ENCODE measurements at places on chromosomes 5 and 9.

- peak; percentile 63 for DNase-seq
Observed at GRCh38 chr9:109907400-109907799, 127.4 kb downstream of the PALM2AKAP2 start.

- no peak for DNase-seq
Observed at GRCh38 chr5:180523629-180524466, 29.7 kb downstream of the CNOT6 start.

DNA sequence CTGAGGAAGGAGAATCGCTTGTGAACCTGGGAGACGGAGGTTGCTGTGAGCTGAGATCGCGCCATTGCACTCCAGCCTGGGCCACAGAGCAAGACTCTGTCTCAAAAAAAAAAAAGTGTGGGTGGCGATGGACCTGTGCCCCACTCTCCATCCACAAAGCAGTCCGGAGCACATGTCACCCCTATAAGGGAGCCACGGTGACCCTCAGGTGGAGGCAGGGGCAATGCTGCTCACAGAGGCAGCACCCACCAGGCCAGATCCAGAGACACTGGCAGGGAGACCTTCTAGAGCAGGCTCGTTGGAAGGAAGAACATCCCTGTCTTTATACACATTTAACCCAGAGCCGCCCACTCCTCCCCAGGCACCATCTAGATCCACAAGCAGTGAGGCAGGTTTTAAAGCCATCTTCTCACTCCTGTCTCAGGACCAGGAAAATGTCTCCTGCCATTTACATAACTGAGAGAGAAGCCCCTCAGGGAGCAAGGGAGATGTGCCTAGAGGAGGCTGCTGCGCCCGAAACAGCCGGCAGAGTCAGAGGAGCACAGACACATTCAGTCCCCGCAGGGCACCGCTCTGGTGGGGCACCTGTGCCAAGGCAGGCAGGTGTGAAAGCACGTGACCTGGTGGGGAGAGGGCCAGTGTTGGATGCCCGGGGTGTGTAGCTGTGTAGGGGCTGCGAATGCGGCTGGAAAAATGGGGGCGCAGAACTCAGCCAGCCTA is 31.6 kb upstream of the ADAMTS2 start:
- no peak for DNase-seq

DNA sequence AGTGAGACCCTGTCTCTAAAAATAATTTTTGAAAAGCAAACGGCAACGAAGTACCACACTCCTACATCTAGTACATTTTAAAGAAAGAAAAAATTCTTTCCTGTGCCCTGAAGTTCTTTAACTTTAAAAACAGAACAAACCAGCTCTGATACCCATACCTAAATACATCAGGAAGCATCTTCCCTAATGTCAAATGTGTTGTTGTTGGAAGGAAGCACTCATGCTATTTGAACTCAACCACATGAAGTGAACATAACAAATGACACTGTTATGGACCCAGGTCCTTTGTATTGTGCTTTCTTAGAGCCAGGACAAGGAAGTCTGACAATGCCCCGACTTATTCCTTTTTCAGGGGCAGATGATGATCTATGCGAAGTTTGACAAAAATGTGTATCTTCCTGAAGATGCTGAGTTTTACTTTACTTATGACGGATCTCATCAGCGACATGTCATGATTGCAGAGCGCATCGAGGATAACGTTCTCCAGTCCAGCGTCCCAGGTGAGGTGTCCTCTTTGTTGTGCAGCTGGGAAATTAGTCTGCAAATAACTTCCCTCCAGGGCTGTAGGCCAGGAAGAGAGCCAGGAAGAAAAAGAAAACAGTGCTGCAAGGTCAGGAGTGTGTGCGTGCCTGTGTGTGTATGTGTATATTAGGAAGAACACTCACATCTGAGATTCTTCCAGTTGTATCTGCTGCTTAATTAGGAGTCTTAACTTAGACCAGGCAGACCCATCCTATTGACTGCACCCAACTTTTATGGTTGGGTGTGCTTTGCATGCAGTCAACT is 123.7 kb downstream of the ARHGEF28 start:
- no peak for DNase-seq

- DNase-seq, result no peak
Observed at GRCh38 chr9:98503867-98504266, 204.9 kb downstream of the GABBR2 start.

DNA sequence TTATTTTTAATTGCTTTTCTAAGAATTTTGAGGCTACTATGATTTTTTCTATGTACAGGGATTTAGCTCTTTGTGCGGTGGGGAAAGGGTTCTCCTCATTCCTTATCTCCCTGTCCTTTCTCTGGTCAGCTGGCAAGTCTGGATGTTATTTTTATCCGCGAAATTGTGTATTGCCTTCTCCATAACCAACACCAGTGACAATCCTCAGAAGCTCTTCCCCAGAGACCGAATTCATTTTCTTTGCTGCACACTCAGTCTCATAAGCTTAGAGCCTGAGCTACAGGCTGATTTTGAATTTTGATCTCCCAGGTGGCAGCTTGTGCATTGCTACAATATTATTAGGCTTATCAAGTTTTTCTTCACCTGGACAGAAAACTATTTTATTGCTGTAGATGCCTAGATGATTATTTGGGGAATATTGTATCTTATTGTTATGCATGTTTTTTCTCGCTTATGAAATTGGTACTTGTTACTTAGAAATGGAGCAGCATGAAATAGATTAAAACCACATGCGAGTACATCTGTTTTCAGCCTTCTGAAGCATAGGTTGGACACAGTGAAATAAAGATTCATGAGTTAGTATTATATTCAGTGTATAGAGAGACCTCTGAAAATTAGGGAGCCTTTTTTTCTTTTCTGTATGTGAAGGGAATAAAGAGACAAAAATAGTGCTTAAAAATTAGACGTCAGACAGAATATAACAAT is 27.3 kb downstream of the CPEB4 start:
- peak; percentile 58 for DNase-seq

- no peak for DNase-seq
Observed at GRCh38 chr5:27191786-27192510, 153.6 kb upstream of the CDH9 start.

DNA sequence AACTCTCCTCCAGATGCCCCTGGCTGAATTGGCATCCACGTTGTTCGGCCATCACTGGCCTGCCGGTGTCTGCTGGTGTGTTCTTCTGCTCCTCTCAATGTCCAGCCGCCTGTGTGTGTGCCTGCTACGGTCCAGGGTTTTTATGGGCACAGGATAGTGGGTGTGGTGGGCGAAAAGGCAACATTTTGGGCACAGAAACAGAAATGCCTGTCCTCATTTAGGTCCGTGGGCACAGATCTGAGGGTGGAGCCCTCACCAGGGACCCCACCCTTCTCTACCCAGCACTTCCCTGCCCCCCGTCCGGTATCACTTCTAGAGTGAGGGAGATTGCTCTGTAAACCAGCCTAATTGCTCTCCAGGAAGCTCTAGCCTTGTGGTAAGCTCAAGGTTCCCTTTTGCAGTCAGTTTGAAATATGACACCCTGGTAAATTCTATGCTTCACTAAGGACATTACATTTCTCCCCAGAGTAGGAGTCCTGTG is 410.1 kb downstream of the MAT2B start:
- DNase-seq, result no peak

DNA sequence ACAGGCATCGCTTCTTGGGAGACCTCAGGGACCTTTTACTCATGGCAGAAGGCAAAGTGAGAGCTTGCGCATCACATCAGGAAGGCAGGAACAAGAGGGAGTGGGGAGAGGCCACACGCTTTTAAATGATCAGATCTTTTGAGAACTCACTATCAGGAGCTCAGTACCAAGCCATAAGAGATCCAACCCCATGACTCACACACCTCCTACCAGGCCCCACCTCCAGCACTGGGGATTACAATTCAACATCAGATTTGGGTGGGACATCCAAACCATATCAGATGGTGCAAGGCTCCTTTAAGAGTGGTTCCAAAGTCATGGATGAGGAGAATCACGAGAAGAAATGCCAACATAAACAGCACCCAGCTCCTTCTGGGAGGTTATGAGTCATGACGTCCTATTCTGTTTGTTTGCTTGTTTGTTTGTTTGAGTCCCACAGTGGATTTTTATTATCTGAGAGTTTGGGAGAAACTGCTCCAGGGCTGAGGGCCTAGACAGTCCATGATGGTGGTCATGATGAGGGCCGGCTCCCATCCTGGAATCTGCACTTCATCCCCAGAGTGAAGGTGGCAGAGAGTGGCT is 453.5 kb downstream of the GADD45G start:
- no peak for DNase-seq

DNA sequence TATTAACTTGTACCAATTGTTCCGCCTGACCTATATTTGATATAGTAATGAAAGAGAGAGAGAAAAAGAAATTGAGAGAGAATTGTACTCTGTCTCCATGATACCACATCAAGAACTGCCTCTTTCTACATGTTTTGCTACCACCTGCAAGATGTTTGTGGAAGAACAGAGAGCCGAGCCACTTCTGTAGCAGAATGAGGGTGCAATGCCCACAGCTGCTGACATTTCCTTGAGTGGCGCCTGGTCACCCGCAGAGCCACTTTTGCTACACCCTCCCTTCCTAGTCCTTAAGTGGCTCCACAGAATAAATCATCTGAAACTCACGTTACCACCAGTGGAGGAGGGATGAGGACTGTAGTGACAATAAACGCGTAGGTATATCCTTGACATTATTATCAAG is 17.1 kb upstream of the FAM81B start:
- DNase-seq, result no peak

DNA sequence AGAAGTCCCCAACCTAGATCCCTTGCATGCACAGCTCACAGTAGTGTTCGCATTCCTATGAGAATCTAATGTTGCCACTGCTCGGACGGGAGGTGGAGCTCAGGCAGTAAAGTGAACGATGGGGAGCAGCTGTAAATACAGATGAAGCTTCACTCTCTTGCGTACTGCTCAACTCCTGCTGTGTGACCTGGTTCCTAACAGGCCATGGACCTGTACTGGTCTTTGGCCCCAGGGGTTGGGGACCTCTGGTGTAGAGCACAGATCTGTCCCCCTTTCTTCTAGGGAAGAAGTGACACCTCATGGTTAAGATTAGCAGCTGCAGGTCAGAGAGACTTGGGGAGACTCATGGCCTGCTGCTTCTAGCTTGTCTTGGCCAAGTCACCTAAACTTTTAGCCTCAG is 7.1 kb downstream of the ARHGEF28 start:
- DNase-seq, result no peak

DNA sequence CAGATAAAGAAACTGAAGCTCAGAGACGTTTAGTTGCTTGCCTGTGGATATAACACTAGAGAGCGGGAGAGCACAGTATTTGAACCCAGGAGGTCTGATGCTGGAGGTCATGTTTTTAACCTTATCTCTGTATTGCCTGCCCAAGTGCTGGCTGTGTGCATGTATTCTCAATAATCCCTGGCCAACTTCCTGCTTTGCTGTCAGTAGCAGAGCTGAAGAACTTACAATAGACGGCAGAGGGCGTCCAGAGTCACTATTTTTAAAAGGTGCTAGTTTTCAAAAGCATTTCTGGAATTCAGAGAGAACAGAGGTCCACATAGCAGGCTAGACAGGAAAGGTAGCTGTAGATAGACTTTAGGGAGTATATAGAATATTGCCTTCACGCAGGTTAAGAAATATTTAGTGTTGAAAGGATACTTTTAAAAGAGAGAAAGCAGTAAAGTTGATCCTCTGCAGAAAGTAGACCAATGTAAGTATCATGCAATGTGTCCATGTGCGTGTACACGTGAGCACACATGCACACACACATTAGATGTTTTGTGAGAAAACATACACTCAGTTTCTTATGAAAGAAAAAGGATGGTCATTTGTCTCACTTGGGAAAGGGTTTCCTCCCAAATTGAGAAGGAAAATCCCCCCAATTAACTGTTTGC is 46.3 kb downstream of the PTCD2 start:
- peak; percentile 69 for DNase-seq

- no peak for DNase-seq
Observed at GRCh38 chr5:134000091-134000511, 4.7 kb downstream of the VDAC1 start.

- DNase-seq, result no peak
Observed at GRCh38 chr9:14926941-14927624, 16.9 kb upstream of the FREM1 start.

DNA sequence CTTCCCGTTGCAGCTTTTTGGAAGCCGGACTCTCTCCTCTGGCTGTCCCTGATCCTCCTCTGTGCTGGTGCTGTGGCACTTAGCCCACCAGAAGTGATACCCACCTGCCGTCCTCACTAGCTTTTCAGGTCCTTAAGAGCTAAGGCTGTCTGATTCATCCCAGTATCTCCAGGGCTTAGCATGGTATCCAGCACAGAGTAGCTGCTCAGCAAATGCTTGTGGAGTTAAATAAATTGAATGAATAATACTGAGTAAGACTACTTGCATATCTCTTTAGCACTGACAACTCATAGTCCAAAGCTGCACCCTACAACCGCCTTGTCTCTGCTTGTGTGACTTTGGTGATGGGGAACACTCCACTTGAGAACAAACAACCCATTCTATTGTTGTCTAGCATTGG is 7.7 kb upstream of the XPA start:
- no peak for DNase-seq

GRCh38 chr5:15256485-15256884 is 243.5 kb upstream of the FBXL7 start:
- DNase-seq, result peak; percentile 18

DNA sequence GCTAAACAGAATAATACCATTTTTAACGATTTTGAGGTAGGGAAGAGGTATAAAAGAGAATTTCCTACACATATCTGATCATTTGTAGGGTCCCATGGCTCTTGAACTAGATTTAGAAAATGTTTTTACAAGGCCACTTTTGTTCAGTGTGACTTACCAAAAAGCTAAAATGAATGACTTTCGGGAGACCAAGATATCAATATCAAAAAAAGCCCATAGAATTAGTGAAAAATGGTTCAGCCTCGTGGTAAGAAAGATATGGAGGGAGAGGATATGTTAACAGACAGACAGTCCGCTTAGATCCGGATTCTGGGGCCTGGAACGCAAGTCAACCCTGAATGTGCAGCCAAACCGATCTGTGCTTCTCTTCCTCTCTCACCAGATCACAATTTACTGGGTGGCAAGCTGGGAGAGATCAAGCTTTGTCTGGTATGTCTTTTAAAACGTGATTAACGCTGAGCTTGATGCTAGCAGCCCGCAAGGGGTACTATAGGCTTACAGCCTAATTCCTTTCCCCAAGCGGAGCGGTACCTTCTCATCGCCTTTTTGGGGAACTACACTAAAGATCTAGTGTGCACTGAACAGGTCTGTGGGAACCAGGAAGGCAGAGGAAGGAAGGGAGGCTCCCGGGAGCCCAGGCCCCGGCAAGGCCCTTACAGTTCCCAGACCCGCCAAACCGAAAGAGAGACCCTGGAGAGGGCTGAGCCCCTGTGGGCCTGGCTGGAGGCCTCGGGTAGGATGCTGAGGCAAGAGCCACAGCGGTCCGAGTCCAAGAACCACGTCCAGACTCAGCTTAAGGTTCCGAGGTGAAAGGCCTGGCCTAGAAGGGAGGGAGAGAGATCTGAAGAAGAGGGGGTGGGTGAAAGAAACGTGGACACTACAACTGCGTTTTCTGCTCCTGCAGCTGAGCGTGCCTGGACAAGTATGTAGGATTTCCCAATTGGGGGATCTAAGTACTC is 2.9 kb downstream of the NR2F1-AS1 start:
- no peak for DNase-seq

Measured in skin of body (tissue), 3 donors.